ENCODE measurements at places on chromosomes 4 and X.
A peak's percentile ranks its signal among the peaks of the same experiment; 100 is the strongest.

GRCh38 chr4:71784569-71785197 lies 804 bp upstream of the GC start:
- no peak for DNase-seq

DNA sequence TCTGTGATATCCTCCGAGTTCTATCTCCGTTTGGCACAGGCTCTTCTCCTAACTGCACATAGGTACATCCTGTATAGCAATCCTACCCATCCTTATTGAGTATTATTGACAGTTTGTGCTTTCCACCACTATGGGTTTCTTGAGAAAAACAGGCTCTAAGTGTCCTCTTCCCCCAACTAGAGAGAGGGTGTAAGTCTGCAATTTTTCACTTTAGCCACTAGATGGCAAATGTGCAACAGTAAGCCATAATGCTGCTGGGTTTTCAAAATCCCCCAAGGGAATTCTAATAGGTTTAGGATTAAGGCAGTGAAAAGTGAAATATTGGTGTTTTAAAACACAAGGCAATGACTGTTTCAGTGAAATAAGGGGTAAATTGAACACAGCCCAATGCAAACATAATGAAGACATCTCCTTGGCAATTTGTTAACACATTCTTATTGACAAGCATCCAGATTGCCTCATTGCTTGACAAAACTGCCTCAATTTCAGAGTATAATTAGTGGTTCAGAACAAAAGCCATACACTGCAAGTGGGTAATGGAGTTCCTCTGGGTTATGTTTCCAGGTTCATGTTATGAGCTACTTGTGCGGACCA lies 239.0 kb upstream of the HTR2C start:
- peak; percentile 13 for DNase-seq

DNA sequence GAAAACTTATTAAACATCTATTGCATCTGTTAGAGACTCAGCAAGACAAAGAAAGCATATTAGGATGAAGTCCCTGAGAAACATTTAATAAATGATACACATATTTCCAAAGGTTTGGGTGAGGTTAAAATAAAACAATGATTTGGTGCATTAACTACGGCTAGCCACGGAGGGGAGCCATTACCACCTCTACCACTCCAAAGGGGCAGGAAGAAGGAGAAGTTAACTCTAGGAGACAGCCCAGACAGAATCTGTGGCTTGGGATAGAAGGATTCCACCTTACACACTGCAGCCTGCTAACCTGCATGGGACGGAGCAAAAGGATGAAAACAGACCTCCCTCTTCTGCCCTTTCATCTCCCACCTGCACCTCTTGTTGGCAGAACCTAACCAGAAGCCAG lies 189.1 kb upstream of the C1QTNF7 start:
- DNase-seq, result peak; percentile 61

DNA sequence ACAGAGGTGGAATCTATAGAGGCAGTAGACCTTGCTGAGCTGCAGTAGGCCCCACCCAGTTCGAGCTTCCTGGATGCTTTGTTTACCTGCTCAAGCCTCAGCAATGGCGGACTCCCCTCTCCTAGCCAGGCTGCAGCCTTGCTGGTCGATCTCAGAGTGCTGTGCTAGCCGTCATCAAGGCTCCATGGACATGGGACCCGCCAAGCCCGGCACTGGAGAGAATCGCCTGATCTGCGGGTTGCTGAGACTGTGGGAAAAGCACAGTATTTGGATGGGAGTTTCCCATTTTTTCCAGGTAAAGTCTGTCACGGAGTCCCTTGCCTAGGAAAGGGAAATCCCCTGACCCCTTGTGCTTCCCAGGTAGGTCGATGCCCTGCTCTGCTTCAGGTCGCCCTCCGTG lies 124.8 kb upstream of the KLF8 start:
- DNase-seq, result no peak

- DNase-seq, result no peak
Observed at GRCh38 chr4:69830192-69830559, 29.8 kb downstream of the SULT1E1 start.
